Stimulated activated CD8-positive, alpha-beta memory T cell treated with anti-CD3 and anti-CD28 coated beads, Interleukin-4, amount 100 ng/mL, for 4 hours (primary cell): ENCODE measurements at places on chromosomes 13 and 19.

- DNase-seq = no peak
These were observed 115.4 kb upstream of the TMTC4 start for GRCh38 chr13:100789968-100790367.

DNA sequence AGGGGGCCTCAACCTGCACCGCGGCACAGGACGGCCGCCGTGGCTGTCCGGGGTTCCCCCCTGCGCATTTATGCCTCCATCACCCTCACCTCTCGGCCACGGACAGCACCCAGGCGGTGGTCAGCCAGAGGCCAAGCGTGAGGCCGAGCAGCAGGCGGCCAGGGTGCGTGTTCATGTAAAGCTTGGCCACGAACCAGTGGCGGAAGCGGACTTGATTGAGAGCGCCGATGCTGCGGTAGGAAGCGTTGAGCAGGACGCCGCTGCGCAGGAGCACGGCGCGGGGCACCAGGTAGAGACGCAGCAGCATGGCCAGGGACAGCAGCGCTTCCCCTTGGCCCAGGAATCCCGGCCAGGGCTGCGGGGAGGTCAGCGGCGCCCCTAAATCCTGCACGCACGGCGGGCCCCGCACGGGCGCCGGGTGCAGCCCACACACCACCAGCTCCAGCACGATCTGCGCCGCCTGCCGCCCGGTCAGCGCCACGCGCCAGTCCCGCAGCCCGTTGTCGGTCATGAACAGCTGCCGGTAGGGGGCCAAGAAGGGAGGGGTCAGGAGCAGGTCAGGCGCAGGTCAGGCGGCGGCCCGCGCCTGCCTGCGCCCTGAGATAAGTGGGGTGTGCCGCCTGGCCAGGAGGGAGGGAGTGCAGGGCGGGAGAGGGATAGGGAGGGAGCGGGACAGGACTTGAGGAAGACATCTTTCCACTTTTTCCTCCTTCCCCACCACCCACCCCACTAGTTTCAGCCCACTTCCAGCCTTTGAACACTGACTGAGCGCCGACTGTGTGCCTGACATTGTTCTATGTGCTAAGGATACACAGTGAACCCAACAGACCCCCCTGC lies 6.5 kb downstream of the KCNN4 start:
- no peak for DNase-seq

DNA sequence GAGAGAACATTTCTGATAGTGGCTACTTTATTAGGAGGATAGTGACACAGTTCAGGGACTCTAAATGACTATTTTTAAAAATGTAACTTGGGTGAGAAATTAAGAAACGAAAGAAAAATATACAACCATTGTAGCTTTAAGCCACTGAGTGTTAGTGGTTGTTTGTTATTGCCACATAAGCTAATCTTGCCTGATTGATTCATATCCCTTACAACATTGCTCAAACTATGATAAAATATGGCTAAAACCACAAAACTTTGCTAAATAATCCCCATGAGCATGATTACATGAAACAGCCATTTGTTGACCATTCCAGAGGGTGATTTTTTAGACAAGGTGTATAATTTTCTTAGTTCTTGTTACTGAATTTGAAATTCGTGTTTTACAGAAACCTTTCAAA lies 343.4 kb downstream of the SLITRK5 start:
- no peak for DNase-seq

GRCh38 chr19:49409441-49410029 lies 13.7 kb downstream of the PTH2 start:
- DNase-seq = no peak

DNA sequence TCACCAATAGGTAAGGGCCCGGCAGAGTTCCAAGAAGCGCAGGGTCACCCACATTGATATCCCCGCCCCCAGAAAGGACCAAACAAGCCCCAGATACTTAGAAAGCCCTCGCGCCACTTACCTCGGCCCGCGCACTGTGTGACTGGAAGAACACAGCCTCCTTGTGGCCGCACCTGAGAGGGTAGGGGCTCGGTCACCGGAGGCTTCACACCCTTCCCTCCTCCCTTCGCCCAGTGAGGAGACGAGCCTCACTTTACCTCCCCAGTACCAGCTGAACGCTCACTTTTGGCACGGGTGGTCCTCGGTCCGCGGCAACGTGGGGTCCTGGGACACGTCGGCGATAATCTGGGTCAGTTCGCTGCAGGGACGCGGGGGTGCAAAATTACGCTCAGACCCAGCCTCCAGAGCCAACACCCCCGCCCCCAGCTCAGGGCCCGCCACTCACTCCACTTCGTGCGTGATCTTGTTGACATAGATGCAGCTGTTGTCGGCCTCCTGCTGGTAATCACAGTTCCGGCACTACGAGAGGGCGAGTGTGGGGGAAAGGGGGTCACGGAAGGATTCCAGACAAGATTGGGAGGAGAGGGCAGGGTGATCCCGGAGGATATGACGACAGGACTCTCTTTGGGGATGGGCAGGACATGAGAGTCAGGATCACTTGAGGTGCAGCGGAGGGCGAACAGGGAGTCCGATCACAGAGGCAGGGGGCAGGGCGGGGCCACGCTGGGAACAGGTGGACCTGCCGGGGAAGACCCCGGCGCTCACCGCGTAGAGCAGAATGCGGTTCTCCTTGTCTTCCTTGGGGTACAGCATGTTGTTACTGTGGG lies 568 bp downstream of the POLR2I start:
- DNase-seq = no peak

GRCh38 chr13:20175907-20176652 lies 15.2 kb upstream of the GJA3 start:
- DNase-seq = no peak

DNA sequence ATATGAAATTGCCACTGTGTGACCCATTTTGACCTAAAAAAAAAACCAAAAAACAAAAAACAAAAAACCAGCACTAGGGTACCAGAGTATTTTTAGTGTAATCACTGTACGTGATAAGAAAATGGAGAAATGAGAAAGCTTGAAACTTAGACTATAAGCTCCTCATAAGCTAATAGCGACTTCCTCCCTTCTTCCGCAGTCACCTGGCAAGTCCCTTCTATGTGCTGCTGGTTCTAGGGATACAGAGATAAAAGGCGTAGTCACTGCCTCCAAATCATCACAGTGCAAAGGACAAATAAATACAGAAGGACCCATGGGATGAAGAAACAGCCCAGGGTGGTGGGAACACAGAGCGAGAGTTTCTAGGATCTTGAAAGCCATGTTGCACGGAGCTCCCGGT lies 190.3 kb downstream of the TM9SF2 start:
- DNase-seq = no peak

DNA sequence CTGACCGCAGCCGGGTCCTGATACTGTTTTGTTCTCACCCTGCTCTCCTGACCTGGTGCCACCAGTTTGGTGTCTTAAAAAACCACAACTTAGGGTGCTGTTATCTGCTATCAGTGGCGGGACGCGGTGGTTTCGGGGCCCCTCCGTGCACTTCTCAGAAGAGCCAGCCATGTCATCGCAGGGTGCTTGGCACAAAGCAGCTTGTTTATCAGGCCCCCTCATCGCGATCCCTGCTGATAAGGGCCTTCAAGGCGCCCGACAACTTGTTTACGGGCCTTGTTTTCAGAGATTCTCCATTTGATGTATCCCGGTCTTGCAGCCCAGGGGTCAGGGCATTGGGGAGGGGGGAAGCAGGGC lies 58.1 kb upstream of the KLF2 start:
- peak; percentile 13 for DNase-seq

- DNase-seq = no peak
These were observed 87.4 kb upstream of the UBL3 start for GRCh38 chr13:29937841-29938240.

DNA sequence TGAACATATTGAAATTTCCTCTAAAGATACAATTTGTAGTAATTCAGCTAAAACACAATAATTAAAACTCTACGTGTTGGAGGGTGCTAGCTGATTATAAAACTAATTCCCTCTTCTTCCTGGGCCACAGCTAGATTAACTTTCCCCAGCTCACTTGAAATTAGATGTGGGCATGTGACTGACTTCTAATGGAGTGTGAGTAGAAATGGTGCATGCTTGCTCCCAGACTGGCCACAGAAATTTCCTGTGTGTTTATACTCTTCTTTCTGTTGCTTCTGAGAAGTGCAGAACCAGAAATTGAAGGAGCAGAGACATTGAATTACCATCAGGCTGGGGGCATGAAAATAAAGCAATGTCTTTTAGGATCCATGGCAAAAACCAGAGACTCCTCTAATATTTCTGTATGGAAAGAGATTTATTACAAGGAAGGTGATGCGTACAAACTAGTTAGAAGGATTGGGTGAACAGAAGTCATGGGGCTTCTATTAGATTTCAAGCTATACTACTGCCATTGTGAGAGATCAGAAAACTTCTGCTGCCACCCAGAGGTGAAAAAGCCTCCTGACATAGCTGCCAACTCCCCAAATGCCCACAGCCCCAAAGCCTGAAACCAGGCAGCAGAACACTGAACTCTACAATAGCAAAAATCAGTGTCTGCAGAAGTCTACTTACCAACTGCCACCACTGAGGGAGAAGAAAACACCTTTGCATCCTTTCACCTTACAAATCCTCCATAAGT lies 379.2 kb upstream of the MIR17HG start:
- no peak for DNase-seq

DNA sequence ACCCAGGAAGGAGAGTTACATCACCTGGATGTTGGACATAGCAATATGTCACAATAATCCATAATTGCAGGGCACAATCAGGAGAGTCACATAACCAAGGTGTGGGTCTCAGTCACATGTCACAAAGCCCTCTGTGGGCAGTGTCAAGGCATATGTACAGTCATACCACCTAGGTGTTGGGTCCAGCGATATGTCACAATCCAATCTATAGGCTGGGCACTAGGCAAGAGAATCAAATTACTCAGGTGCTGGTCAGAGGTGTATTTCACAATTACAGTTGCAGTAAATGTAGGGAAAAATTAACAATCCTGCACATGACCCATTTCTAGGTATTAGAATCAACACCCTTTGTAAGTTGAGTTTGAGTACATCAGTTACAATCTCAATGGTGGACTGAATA lies 126.2 kb upstream of the ZNF91 start:
- no peak for DNase-seq

GRCh38 chr13:48511621-48512230 lies 21.2 kb downstream of the RCBTB2 start:
- DNase-seq = no peak

- no peak for DNase-seq
These were observed 255.3 kb downstream of the SHISA2 start for GRCh38 chr13:25796474-25796873.
